ENCODE measurements at places on chromosomes 1 and 21. TPM values are rescaled to one million over a fixed set of nuclear protein-coding genes. Genes with fewer than 3 reads are reported as not detected.

DNA sequence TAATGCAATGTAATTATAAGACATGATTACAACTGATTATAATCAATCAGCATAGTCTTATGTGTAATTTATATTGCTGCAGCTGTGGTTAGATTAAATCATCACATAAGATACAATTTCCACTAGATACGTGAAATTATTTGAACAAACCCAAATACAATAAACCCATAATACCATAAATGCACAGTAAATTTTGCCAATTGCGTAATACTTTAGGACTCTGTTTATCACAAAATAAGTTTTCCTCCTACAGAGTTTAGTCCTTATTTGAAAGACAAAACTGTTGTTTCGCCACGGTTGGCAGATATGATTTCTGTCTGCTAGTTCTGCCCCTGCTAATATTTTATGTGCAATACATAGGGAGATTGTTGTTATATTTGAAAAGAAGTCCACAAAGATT is 895.9 kb upstream of the ADGRL4 start:
- no peak for DNase-seq
- H3K4me3 ChIP-seq, result no peak overlapping the region
- no peaks in the 10 kb centered on the region for H3K4me1 ChIP-seq
- no peaks in the 10 kb centered on the region for H3K36me3 ChIP-seq

DNA sequence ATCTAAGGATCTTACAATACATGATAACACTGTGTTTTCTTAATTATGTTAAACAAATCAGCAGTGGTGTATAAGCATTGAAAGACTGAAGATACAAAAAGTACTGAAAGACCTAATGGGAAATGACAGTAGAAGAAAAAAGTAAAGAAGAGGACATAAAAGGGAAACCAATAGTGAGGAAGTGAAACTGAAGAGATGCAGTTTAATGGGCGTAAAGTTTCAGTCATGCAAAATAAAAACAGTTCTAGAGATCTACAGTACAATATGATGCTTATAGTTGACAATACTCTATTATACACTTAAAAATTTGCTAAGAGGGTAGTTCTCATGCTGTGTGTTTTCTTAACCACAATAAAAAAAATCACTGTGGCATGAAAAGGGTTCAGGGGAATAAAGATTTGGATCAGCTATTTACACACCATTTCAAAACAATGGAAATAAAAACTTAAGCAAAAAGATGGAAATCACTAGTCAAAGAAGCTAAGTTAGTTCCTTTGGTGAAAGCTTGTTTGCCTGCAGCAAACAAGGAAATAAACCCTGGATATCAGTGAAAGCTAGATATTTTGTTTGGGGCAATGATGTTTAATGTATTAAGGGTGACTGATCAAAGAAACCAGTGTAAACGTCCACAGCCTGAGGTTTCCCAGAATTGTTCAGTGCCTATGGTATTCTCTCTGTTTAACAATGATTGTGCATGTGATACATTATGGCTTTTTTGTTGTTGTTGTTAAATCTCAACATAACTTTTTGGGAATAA is 1160.8 kb upstream of the ADGRL2 start:
- H3K4me1 ChIP-seq, result no peaks in the 10 kb centered on the region
- H3K27ac ChIP-seq, result no peak overlapping the region
- no peak overlapping the region for H3K4me3 ChIP-seq
- H3K36me3 ChIP-seq, result no peaks in the 10 kb centered on the region
- no peaks in the 10 kb centered on the region for H3K27me3 ChIP-seq

- H3K27ac ChIP-seq, result peak overlapping the region; percentile 71
- no peak overlapping the region for H3K4me3 ChIP-seq
- peaks cover 20% of the 10 kb centered on the region for H3K4me1 ChIP-seq
- DNase-seq, result peak; percentile 7
- H3K27me3 ChIP-seq, result no peaks in the 10 kb centered on the region
Measured at GRCh38 chr1:245751726-245752470, 597.1 kb downstream of the KIF26B start.

DNA sequence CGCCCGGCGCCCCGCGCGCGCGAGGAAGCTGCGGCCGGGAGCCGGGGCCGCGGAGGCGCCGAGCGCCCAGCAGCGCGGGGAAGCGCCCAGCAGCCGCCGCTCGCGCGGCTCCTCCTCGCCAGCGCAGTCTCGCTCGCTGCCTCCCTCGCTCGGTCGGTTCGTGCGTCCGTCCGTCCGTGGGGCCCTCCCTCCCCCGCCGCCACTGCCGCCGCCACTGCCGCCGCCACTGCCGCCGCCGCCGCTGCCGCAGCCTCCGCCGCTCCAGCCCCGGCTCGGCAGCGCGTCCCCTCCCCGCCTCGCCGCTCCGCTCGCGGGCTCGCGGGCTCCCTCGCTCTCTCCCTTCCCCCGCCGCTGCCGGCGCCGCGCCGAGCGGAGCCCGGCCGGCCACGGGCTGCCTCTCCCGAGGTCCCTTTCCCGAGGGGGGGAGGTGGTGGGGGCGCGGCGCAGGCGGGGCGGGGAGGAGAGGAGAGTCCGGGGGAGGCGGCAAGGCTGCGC is at the start of gene KCND3:
Gene KCND3 (minus strand): TSS at position 138 of the 495 bp plus-strand sequence.
- H3K27ac ChIP-seq, result no peak within 1 kb of the TSS
- H3K4me3 ChIP-seq, result peak within 1 kb of the TSS; percentile 66
- H3K36me3 ChIP-seq, result no peaks in the 10 kb centered on the region
- peaks cover 96% of the 10 kb centered on the region for H3K27me3 ChIP-seq

GRCh38 chr1:166915042-166915441 is 39.0 kb upstream of the TADA1 start:
- H3K27me3 ChIP-seq, result peaks cover 13% of the 10 kb centered on the region
- no peak for DNase-seq
- H3K4me1 ChIP-seq, result peaks cover 7% of the 10 kb centered on the region
- no peak overlapping the region for H3K4me3 ChIP-seq

- H3K36me3 ChIP-seq, result no peaks in the 10 kb centered on the region
- H3K27ac ChIP-seq, result no peak overlapping the region
Measured at GRCh38 chr1:7229696-7230631, 444.7 kb downstream of the CAMTA1 start.

GRCh38 chr1:46547481-46548383 is 3.7 kb downstream of the KNCN start:
- no peaks in the 10 kb centered on the region for H3K36me3 ChIP-seq
- peaks cover 49% of the 10 kb centered on the region for H3K27me3 ChIP-seq
- H3K4me3 ChIP-seq, result no peak overlapping the region
- H3K27ac ChIP-seq, result no peak overlapping the region

DNA sequence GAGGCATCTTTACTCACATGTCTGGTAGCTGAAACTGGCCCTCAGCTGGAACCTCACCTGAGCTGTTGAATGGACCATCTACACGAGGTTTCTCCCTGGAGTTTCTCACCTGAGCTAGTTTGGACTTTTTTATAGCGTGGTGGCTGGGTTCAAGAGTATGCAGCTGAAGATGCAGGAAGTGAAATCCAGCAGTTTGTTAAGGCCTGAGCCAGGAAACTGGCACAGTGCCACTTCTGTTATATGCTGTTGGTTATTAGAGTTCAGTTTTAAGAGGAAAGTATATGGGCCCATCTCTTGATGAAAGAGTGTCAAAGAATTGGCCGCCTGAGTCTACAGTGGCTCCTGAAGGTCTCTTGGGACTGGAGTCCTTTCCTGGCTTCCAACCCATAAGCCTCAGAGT is 35.6 kb downstream of the STUM start:
- no peaks in the 10 kb centered on the region for H3K4me1 ChIP-seq
- H3K27me3 ChIP-seq, result no peaks in the 10 kb centered on the region
- DNase-seq, result no peak
- no peak overlapping the region for H3K4me3 ChIP-seq

DNA sequence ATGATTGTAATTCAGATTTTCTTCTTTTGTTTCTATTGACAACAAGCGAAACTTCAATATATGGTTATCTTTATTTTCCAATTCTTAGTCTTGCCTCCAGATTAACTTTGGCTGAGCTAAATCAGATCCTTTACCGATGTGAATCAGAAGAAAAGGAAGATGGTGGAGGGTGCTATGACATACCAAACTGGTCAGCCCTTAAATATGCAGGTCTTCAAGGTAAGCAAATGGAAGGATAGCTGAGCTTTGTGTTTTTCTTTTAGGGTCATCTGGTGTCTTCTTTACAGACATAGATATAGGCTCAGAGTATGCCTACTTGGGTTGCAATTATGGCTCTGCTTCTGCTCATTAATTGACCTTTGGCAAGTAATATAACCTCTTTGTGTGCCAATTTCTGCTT is 37.7 kb downstream of the AGL start:
- H3K36me3 ChIP-seq, result peaks cover 89% of the 10 kb centered on the region
- no peak for DNase-seq
- H3K27me3 ChIP-seq, result no peaks in the 10 kb centered on the region
- H3K4me1 ChIP-seq, result no peaks in the 10 kb centered on the region
- no peak overlapping the region for H3K4me3 ChIP-seq

GRCh38 chr1:164654200-164654599 is 95.2 kb downstream of the PBX1 start:
- H3K27me3 ChIP-seq, result no peaks in the 10 kb centered on the region
- peaks cover 8% of the 10 kb centered on the region for H3K36me3 ChIP-seq
- H3K27ac ChIP-seq, result peak overlapping the region; percentile 33
- peaks cover 6% of the 10 kb centered on the region for H3K4me1 ChIP-seq
- H3K4me3 ChIP-seq, result no peak overlapping the region

DNA sequence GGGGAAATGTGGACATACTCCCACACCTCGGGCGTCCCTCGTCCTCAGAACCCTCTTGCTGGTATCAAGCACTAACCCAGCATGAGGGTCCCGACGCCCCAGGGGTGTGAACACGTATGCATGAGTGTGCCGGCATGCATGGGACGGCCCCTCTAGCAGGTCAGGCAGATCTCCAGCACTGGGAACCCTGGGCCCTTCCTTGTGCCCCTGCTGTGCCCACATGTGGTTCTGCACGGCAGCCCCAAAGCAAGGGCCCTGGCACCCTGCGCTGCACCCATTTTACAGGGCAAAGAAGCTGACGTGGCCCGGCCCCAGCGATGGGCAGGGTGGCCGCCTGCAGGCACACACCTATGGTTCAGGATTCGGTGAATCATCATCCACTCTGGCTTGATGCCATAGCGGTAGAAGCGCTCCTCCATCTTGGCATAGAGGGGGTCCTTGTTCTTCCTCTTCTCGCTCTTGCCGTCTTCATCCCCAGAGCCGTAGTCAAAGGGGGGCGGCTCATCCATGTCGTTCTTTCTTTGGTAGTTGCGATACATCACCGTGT is 34.2 kb downstream of the CHD5 start:
- H3K4me3 ChIP-seq, result no peak overlapping the region
- H3K36me3 ChIP-seq, result no peaks in the 10 kb centered on the region
- H3K4me1 ChIP-seq, result no peaks in the 10 kb centered on the region
- no peak overlapping the region for H3K27ac ChIP-seq

DNA sequence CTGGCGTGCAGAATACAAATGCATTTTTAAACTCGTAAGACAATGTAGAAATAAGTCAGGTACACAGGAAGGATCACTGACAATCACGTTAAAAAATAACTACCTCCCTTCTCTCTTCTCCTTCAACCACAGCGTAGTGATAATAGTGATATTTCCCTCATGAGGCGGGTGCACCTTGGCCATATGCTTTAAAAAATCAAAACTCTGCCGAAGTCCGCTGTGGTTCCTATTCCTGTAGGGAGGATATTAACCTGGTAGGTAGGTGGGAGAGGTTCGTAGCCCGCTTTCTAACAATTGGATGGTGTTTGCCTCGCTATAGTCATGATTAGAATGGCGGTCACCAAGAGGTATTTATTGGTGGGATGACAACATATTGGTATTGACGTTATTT is 732 bp downstream of the GREM2 start:
- DNase-seq, result no peak
- H3K4me3 ChIP-seq, result peak overlapping the region; percentile 74
- H3K27me3 ChIP-seq, result no peaks in the 10 kb centered on the region
- no peak overlapping the region for H3K27ac ChIP-seq
- no peaks in the 10 kb centered on the region for H3K36me3 ChIP-seq

DNA sequence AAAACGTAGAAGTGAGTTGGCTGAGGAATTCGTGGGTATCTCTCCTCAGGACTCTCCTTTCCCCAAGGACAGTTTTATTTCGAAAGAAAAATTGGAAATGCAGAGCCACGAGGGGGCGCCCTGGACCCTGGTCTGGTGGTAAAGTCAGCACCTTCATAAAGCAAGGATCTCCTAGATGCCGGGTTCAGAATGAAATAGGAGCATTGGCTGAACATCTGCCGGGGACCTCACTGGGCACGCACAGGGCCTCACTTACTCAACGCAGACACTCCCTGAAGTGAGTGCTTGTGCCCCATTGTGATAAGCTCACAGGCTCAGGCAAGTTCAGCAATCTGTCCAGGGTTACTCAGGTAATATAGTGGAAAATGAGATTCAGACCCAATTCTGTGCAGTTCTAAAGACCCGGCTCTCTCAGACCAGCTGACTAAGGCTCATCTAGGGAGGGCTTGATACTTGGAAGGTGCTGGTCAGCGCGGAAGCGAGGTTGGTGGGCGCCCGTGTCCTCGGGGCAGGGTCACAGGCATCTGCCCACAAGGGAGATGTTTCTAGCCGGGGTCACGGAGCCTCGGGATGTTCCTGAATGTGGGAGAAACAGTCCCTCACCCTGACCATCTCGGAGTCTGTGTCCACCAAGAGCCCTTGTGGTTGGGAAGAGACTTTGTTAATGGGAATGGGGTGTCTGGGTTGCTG is 55.7 kb upstream of the ETV3 start:
- no peaks in the 10 kb centered on the region for H3K27me3 ChIP-seq
- H3K27ac ChIP-seq, result no peak overlapping the region
- no peak overlapping the region for H3K4me3 ChIP-seq
- no peaks in the 10 kb centered on the region for H3K4me1 ChIP-seq
- H3K36me3 ChIP-seq, result no peaks in the 10 kb centered on the region

DNA sequence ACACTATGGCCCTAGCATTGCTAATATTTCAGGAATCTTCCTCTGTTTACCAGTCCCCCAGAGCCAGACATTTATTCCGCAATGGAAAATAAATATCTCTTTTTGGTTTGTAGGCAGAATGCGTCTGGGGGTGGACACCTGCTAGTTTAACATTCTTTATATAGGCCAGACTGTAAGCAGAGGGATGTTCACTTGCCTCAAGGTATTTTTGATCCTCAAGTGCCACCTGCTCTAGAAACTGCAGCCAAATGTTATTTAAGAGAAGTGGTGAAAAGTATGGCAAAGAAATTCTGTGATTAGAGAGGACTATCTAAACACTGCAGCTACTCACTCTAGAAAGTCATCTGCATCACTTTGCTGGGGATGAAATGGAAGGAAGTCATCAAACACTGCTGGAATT is 164.7 kb downstream of the NEGR1 start:
- no peaks in the 10 kb centered on the region for H3K27me3 ChIP-seq
- no peaks in the 10 kb centered on the region for H3K4me1 ChIP-seq
- H3K36me3 ChIP-seq, result no peaks in the 10 kb centered on the region
- no peak overlapping the region for H3K27ac ChIP-seq

GRCh38 chr1:240804475-240804874 is 192.5 kb upstream of the GREM2 start:
- H3K4me1 ChIP-seq, result no peaks in the 10 kb centered on the region
- H3K36me3 ChIP-seq, result no peaks in the 10 kb centered on the region
- no peak overlapping the region for H3K4me3 ChIP-seq
- H3K27ac ChIP-seq, result no peak overlapping the region
- no peaks in the 10 kb centered on the region for H3K27me3 ChIP-seq

- H3K36me3 ChIP-seq, result no peaks in the 10 kb centered on the region
- H3K27me3 ChIP-seq, result no peaks in the 10 kb centered on the region
- no peaks in the 10 kb centered on the region for H3K4me1 ChIP-seq
- DNase-seq, result peak; percentile 18
Measured at GRCh38 chr1:211013346-211014240, 120.4 kb downstream of the KCNH1 start.

The ARHGAP30 gene
- not detected for total RNA-seq

The BMP8B gene
- not detected for total RNA-seq

The BARHL2 gene
- not detected for total RNA-seq

The NTMT2 gene
- not detected for total RNA-seq

The SELE gene
- not detected for total RNA-seq

The KIRREL1 gene
- total RNA-seq, result 33.2 TPM

Measured in cardiac muscle cell (in vitro differentiated cells and primary cell).